Central memory CD8-positive, alpha-beta T cell (primary cell): ENCODE measurements at places on chromosomes 5 and 9.

DNA sequence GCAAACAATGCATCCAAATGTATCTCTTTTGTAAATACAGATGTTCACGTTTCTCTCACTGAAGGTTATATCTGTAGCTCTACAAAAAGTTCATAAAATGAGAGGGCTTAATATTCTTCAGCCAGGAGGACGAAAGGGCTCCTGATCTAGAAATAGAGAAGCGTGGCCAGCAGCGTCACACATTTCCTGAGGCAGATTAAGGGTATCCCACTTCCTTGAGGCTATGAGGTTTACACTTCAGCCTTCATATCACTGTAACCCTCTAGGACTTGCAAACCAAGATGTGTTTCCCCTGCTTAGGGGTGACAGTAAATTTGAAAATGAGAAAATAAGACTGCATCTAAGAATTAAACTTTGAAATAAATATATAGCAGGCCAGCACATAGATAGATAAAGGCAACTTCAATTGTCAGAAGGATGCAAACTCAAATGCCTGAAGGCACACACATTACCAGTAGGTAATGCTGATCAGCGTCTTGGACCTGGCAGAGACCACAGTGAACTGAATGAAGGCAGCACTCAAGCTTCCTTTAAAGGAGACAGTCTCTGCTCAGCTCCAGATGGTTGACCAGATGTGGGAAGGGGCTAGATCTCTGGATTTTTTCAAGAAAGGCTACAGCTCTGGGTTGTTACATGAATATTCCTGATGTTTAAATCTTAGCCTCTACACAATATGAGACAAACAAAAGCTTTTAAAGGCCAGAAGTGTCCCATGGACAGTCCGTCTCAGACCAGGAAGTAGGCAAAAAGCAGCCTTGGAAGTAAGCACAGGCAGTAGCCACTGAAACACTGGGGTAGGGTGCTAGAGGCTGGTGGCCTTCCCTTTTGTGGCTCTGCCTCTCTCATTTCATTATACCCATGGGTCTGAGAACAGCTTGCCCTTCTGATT, 197.7 kb downstream of the MCTP1 start:
- no peaks in the 10 kb centered on the region for H3K36me3 ChIP-seq
- no peak overlapping the region for H3K27ac ChIP-seq
- peaks cover 2% of the 10 kb centered on the region for H3K4me1 ChIP-seq

GRCh38 chr5:180105827-180106312, 34.3 kb upstream of the RNF130 start:
- no peak for DNase-seq
- peaks cover 2% of the 10 kb centered on the region for H3K36me3 ChIP-seq
- no peak overlapping the region for H3K27ac ChIP-seq

GRCh38 chr5:61532983-61533382, 200.9 kb downstream of the ZSWIM6 start:
- no peak overlapping the region for H3K4me3 ChIP-seq
- peaks cover 6% of the 10 kb centered on the region for H3K4me1 ChIP-seq
- no peak overlapping the region for H3K27ac ChIP-seq
- DNase-seq: no peak
- H3K27me3 ChIP-seq: no peaks in the 10 kb centered on the region
- H3K36me3 ChIP-seq: peaks cover 6% of the 10 kb centered on the region

- DNase-seq: no peak
- no peaks in the 10 kb centered on the region for H3K4me1 ChIP-seq
- H3K27me3 ChIP-seq: peaks cover 32% of the 10 kb centered on the region
- no peak overlapping the region for H3K4me3 ChIP-seq
These were observed 146.0 kb downstream of the CACNA1B start for GRCh38 chr9:138023394-138024124.

DNA sequence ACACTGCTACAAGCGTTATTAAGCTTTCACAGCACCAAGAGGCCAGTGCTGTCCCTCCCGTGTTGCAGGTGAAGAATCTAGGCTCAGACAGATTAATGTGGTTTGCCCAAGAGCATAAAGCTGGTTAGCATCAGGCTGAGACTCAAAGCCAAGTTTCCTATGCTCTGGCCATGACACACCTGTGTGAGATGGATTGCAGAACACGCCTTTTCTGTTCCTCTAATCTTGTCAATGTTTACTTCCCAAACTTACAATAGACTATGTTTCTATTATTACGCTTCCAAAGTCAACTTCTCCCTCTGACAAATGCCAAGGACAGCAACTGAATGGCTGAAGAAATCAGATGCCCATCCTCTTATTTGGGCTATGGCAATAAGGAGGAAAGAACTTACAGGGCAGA, 138.4 kb upstream of the SLIT3 start:
- H3K27me3 ChIP-seq: peaks cover 64% of the 10 kb centered on the region
- no peak overlapping the region for H3K27ac ChIP-seq
- H3K4me3 ChIP-seq: no peak overlapping the region
- no peaks in the 10 kb centered on the region for H3K4me1 ChIP-seq
- H3K36me3 ChIP-seq: no peaks in the 10 kb centered on the region
- no peak for DNase-seq

GRCh38 chr5:57855831-57856230, 373.2 kb upstream of the ACTBL2 start:
- no peak overlapping the region for H3K27ac ChIP-seq
- H3K4me3 ChIP-seq: no peak overlapping the region
- no peaks in the 10 kb centered on the region for H3K4me1 ChIP-seq
- H3K27me3 ChIP-seq: no peaks in the 10 kb centered on the region

DNA sequence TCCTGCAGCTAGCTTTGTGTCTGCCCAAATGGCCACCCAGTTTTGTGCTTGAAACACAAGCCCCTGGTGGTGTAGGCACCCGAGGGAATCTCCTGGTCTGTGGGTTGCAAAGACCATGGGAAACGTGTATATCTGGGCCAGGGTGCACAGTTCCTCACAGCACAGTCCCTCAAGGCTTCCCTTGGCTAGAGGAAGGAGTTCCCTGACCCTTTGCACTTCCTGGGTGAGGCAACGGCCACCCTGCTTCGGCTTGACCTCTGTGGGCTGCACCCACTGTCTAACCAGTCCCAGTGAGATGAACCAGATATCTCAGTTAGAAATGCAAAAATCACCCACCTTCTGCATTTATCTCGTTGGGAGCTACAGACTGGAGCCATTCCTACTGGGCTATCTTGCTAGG, 865.0 kb upstream of the ACO1 start:
- no peak for DNase-seq
- no peak overlapping the region for H3K4me3 ChIP-seq
- no peaks in the 10 kb centered on the region for H3K27me3 ChIP-seq
- no peaks in the 10 kb centered on the region for H3K4me1 ChIP-seq
- H3K36me3 ChIP-seq: peaks cover 1% of the 10 kb centered on the region

- no peak overlapping the region for H3K4me3 ChIP-seq
- no peak overlapping the region for H3K27ac ChIP-seq
- no peak for DNase-seq
- H3K27me3 ChIP-seq: peaks cover 55% of the 10 kb centered on the region
These were observed 4.3 kb downstream of the RAI14 start for GRCh38 chr5:34660444-34660843.

GRCh38 chr5:77867914-77868313, 91.8 kb upstream of the TBCA start:
- DNase-seq: no peak
- peaks cover 1% of the 10 kb centered on the region for H3K36me3 ChIP-seq
- H3K4me1 ChIP-seq: no peaks in the 10 kb centered on the region
- no peak overlapping the region for H3K4me3 ChIP-seq
- peaks cover 8% of the 10 kb centered on the region for H3K27me3 ChIP-seq

GRCh38 chr5:20692913-20693312, 704.9 kb upstream of the CDH18 start:
- no peaks in the 10 kb centered on the region for H3K36me3 ChIP-seq
- no peak for DNase-seq
- no peaks in the 10 kb centered on the region for H3K4me1 ChIP-seq
- no peaks in the 10 kb centered on the region for H3K27me3 ChIP-seq

DNA sequence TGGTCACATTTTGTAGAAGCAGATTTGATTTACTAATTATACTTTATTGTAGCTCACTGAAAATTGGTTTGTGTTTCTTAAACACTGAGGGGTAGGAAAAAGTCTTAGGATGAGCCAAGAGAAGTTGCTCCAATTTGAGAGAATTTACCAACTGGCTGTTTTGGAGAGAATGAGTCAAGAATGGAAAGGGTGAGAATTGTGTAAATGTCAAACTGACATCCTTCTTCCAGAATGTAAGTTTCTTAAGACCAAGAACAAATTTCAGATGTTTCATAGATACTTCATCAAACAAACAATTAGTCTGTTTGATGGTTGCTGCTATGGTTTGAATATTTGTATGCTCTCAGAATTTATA, 106.2 kb upstream of the TXNDC8 start:
- H3K4me1 ChIP-seq: no peaks in the 10 kb centered on the region
- H3K4me3 ChIP-seq: no peak overlapping the region
- H3K36me3 ChIP-seq: no peaks in the 10 kb centered on the region
- no peak overlapping the region for H3K27ac ChIP-seq
- DNase-seq: no peak
- no peaks in the 10 kb centered on the region for H3K27me3 ChIP-seq

GRCh38 chr9:33331377-33331891, 41.1 kb downstream of the NFX1 start:
- peaks cover 54% of the 10 kb centered on the region for H3K36me3 ChIP-seq
- H3K27ac ChIP-seq: no peak overlapping the region
- DNase-seq: no peak
- no peaks in the 10 kb centered on the region for H3K4me1 ChIP-seq
- H3K27me3 ChIP-seq: no peaks in the 10 kb centered on the region

DNA sequence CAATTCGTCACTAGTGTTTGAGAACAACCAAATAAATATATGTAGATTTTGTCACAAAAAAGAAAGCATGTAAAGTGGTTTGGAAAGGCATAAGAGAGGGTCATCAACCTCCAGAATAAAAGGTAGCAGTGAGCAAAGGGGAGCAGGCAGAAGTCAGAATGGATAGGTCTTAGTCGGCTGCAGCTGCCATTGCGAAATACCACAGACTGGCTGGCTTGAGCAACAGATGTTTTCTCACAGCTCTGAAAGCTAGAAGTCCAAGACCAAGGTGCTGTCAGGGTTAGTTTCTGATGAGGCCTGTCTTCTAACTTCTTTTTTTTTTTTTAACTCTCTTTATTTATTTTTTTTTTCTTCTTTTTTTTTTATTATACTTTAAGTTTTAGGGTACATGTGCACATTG, 208.1 kb upstream of the PIK3R1 start:
- no peak overlapping the region for H3K4me3 ChIP-seq
- peaks cover 2% of the 10 kb centered on the region for H3K36me3 ChIP-seq
- H3K4me1 ChIP-seq: no peaks in the 10 kb centered on the region
- H3K27ac ChIP-seq: no peak overlapping the region
- H3K27me3 ChIP-seq: no peaks in the 10 kb centered on the region

GRCh38 chr5:95915999-95916686, 45.5 kb downstream of the ELL2 start:
- H3K4me1 ChIP-seq: peaks cover 22% of the 10 kb centered on the region
- DNase-seq: no peak
- H3K4me3 ChIP-seq: no peak overlapping the region
- H3K27me3 ChIP-seq: no peaks in the 10 kb centered on the region

- H3K36me3 ChIP-seq: no peaks in the 10 kb centered on the region
- no peak overlapping the region for H3K27ac ChIP-seq
- H3K4me3 ChIP-seq: no peak overlapping the region
- H3K27me3 ChIP-seq: peaks cover 30% of the 10 kb centered on the region
These were observed 224.5 kb downstream of the MAST4 start for GRCh38 chr5:66820630-66821207.

GRCh38 chr9:121527371-121527770, 27.7 kb upstream of the GGTA1 start:
- H3K36me3 ChIP-seq: no peaks in the 10 kb centered on the region
- no peak overlapping the region for H3K27ac ChIP-seq
- no peaks in the 10 kb centered on the region for H3K4me1 ChIP-seq
- DNase-seq: no peak
- peaks cover 36% of the 10 kb centered on the region for H3K27me3 ChIP-seq

DNA sequence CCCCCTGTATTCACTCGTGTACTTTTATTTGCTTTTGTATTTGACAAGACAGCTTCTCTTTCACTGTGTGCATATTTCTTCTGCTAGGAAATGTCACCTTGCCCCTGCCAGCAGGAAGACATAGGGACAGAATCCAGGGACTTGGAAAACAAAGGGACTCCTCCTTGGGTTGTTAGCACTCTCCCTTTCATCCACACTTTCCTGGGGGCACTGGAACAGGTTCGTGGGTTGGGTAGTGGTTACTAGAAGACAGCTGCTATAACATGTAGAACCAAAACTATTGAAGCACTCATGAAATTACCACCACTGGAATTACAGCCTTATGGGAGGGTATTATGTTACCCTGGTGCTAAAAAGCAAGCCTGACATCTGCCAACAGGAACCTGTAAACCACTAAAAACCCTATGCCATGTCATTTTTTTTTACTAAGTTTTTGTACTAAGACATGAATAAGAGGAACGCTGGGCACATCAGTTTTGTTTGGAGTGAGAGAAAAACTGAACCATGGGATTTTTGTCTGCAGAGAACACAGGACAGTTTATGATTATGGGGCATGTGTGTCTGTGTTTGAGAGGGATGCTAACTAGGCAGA, 4.7 kb upstream of the CCL28 start:
- H3K36me3 ChIP-seq: peaks cover 5% of the 10 kb centered on the region
- no peak for DNase-seq
- no peaks in the 10 kb centered on the region for H3K4me1 ChIP-seq

DNA sequence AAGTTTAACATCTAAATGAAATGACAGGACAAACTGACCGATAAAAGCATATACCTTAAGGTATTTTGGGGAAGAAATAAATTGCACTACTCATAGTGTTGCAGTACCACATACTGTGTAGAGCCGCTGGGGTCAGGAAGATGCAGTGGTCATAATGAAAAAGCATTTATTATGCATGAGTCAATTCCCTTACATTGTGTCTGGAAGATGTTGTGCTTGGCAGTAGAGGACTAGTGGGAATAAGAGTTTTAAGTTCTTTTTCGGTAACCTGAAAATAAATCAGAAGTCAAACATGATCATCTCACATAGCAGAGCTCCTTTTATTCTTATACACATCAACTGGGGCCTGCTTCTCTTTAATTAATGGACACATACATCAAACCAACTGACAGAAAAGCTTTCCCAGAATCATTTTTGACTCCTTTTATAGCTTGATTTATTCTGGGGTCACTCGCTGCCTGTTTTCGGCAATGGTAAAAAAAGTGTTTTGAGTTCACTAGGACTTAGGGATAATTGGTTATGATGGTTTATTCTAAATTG, 262.5 kb upstream of the CHD1 start:
- H3K27me3 ChIP-seq: no peaks in the 10 kb centered on the region
- no peak overlapping the region for H3K27ac ChIP-seq
- peaks cover 3% of the 10 kb centered on the region for H3K36me3 ChIP-seq
- no peak for DNase-seq
- peaks cover 7% of the 10 kb centered on the region for H3K4me1 ChIP-seq
- no peak overlapping the region for H3K4me3 ChIP-seq
